ENCODE measurements at places on chromosomes 3 and 15.

DNA sequence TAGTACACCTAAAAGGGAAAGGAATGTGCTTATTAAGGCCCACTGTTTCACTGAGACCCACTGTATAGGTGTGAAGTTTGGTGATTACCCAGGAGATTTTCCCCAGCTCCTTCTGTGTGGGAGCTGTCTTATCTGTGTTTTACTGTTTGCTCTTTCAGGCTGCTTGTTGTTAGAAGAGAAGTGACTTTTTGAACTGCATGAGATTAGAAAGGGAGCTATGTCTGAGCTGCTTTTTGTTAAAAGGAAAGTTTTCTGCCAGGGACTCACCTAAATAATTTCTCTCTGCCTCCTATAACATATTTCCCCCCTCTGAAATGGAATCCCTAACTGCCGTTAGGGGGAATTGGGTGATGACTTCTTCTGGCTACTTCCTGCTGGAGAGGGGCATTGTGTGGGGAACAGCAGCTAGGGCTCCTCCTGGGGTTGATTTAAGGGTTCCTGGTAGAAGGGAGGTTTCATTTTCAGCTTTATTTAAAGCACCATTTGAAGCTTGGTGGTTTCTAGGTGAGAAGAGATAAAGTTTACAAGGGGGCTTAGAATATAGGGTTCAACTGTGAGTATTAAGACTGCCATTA lies 77.1 kb upstream of the ATP11B start:
- DNase-seq = no peak

- DNase-seq = no peak
These were observed 16.4 kb upstream of the ANXA2 start for GRCh38 chr15:60414016-60414682.

DNA sequence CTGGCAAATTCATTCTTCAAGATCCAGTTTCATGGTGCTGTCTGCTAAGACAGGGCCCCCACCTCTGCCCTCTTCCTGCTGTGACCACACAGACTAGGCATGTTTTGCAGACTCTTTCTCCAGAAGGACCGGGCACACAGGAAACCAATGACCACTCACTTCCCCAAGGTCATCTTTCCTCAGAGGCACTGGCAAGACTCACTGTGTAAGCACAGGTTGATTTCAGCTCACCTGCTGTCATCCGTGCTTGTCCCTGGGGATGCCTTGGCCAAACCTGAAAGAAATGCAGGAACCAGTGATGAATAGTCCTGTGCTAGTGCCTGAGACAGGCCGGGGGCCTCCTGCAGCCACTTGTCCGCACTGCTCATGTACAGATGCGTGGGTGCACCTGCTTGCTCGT lies 33.5 kb downstream of the ALS2CL start:
- DNase-seq = no peak

DNA sequence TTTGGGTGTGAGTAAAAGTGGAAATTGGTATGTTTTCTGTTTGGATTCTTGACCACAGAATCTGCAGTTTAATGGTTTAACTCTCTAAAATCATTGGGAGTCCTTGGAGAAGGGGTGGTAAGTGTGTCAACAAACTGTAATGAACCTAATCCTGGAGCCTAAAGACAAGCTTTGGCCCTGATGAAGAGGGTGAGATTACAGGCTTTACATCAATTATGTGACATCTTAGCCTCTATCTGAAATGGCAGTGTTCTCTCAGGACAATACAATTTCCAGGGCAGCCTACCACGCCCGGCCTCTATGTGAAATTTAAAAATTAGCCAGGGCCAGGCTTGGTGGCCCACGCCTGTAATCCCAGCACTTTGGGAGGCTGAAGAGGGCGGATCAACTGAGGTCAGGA lies 4.3 kb upstream of the PKM start:
- no peak for DNase-seq
